Lung microvascular endothelial cell (primary cell): ENCODE measurements at places on chromosomes 6 and 20.

GRCh38 chr6:5135788-5136376 is 50.7 kb downstream of the PPP1R3G start:
- DNase-seq = peak; percentile 69

GRCh38 chr20:59386809-59387208 is 86.4 kb downstream of the EDN3 start:
- DNase-seq = no peak

- no peak for DNase-seq
Observed at GRCh38 chr20:60334911-60335310, 376.7 kb downstream of the CDH26 start.

DNA sequence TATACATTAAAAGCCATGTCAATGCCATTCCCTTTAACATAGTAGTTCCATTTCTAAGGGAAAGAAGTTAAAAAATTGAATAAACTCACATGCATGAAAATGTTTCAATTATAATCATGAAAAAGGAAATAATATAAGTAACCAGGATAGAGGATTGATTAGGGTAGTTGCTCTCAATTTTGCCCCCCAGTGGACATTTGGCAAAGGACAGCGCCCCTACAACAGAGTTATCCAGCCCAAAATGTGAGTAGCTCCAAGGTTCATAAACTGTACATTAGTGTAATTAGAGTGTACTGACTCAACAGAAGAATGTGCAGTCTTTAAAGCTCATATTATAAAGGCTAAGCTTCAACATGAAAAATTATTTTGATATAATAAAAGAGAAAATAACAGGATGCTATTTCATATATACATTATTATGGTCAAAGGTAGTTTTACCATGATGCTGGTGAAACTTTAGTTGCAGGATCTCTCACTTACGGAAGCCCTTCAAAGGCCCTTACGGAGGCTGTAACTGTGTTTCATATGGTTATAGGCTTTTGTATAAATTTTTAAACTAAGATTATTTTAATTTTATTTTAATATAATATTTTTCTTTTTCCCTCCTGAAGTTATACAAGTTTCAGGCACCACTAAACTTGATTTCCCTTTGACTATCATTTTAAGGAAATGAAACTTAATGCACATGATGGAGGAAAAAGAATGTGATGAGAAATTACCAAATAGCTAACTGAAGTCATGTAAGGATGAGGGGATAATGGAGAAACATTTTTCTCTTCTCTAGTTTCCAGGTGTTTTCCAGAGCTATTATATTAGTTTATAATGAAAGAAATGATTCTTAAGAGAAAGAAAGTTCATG is 403.6 kb downstream of the PLCB1 start:
- peak; percentile 41 for DNase-seq

DNA sequence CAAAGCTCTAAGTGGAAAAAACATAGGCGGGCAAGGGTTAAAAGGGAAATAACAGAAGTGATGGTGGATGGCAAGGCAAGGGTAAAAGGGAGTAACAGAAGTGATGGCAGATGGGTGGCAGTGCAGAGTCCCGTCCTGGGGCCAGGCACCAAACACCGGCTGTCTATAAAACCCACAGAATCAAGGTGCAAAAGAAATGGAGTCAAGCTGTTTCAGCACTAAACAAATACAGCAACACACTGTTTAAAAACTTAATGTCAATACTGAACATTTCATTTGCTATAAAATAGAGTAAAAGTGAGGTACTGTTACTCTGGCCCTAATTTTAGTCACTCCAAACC is 87.6 kb downstream of the MAN1A1 start:
- no peak for DNase-seq

- DNase-seq = no peak
Observed at GRCh38 chr6:142771162-142771561, 173.8 kb downstream of the HIVEP2 start.
